GM23338 (cell line): ENCODE measurements at places on chromosomes 3 and 15. TPM values are rescaled to one million over a fixed set of nuclear protein-coding genes. Genes with fewer than 3 reads are reported as not detected.

Gene ARNT2
- 3.9 and 4.6 TPM in 2 replicates for polyA plus RNA-seq

Gene CHRNA7
- polyA plus RNA-seq, result 3.8 and 4.6 TPM in 2 replicates

Gene MELTF
- polyA plus RNA-seq, result 1.3 and 1.4 TPM in 2 replicates

Gene CLDN18
- polyA plus RNA-seq, result 0.19 TPM in 1 of 2 replicates, not detected in the other

Gene SLC22A14
- not detected in 2 replicates for polyA plus RNA-seq

Gene KPNA1
- 19.8 and 20.5 TPM in 2 replicates for polyA plus RNA-seq

Gene CACNA2D2
- polyA plus RNA-seq, result 4.7 and 5.4 TPM in 2 replicates

Gene CELF6
- polyA plus RNA-seq, result not detected in 2 replicates

Gene CYP1A2
- not detected in 2 replicates for polyA plus RNA-seq

Gene DUOX2
- not detected in 2 replicates for polyA plus RNA-seq

Gene SLC12A1
- 0.52 and 0.57 TPM in 2 replicates for polyA plus RNA-seq

Gene USP3
- 7.6 and 9.9 TPM in 2 replicates for polyA plus RNA-seq

Gene STRC
- 0.40 TPM in 1 of 2 replicates, not detected in the other for polyA plus RNA-seq
